ENCODE measurements at places on chromosomes 5 and 9.

DNA sequence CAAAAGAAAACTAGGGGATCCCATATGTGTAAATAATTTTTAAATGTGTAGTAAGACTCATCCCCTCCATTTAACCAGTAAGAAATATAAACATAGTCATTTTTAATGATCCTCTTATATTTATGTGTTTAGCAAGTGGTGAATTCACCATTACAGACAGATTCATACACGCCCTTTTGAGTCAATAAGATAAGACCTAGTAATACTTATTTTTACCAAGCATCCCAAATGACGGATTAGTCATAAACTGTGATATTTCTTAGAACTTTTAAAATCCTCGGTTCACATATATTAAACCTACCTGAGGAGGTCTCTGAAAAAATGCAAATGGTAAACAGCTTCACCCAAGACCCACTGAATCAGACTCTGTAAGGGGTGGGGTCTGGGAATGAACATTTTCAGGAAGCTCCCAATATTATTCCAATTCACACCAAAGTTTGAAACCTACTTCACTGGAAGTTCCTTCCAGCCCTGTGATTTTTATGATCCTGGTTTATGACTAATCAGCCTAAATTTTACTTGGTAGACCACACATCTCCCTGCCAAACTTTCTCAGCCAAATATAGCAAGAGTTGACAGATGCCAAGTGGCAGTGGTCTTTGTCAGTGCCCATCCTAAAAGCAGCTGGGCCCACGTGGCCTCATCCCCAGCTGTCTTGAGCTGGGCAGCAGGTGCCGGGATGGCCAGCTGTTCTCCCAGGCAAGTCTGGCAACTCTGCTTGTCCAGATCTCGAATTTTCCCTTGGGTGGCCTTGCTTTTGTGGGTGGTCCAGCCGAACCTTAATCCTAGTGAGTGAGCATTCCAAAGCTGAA lies 559.0 kb upstream of the RGMB start:
- DNase-seq: no peak

DNA sequence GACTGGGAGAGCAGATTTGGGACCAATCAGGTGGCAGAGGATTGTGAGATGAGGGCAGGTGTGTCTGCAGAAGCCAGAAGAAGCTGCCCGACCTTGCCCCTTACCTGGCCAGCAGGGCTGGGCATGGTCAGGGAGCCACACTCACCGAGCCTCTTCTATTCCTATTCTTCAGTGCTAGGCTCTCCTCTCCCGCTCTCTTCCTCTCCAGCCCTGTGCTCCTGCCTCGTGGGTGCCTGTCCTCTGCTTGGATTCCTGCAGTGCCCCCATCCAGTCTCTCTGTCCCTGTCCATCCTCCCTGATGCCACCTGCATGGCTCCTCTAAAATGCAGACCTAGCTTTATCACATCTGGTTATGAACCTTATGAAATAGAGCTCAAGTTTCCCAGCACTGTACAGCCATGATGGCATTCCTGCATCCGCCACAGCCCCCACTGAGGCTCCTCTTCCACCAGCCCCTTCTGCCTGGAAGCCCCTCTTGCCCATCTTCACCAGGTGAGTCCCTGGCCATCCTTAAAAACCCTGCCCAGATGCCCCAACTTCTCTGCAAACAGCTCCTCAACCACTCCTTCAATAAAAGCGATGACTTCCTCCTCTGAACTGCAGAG lies 8.2 kb downstream of the UBE2QL1 start:
- DNase-seq: no peak

DNA sequence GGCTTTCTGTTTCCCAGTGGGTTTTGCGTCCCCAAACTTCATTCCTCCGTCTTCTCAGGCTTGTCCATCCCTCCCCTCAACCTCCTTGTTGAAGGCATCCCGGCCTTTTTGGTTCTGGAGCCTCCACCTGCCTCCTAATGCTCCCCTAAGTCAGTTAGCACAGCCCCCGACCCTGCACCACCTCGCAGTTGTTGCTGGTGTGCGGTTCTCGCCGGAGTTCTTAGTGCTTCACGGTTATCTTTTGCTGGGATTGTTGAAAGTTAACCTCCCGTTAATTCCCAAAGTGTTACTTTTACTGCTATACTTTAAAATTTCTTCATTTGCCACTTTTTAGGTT lies 447 bp downstream of the UBLCP1 start:
- DNase-seq: no peak

DNA sequence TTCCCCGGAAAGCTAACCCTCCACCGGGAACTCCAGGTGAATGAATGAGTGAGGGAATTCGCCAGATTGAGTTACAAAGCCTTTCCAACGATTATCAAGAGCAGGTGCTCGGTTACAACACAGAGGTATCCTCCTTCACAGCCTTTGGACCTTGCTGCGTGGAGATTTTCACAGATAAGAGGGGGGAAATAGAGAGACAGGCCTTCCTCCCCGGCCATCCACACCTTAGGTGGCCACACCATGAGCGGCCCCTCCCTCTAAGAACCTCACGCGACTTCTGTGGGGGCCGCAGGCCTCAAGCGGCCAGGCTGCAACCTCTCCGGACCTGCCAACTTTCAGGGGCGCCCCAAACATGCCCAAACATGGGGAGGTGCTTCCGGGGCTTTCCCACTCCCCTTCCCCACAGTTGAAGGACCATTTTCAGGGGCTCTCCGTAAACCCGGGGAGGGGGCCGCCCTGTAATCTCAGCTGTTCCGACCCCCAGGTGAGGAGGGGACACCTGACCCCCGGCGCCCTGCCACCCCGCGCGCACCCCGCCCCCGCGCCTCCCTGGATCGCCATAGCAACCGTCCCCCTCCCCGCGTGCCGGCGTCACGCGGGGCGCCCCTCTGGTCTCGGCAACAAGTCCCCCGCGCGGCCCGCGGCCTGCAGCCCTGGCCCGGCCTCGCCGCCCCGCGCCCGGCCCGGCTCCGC lies 603 bp downstream of the DENND1A start:
- no peak for DNase-seq

DNA sequence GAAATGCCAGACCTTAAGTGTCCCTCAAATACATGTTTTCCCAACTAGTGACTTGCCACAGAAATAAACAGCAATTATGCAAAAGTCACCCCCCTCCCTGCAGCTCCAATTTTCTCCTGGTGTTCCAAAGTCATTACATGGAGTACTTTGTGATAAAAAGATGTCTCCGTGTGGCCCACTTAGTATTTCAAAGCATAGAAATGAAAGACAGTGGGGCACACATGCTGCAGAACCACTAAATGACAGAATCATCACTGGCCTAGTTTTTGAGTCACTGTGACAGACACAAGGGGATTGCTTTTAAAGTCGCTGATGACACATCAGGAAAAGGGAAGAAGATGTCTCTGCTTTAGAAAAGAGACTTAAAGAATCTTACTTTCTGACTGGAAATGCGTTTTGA lies 323.4 kb downstream of the PSAT1 start:
- no peak for DNase-seq

GRCh38 chr5:13945271-13945670 lies 783 bp upstream of the DNAH5 start:
- DNase-seq: no peak

DNA sequence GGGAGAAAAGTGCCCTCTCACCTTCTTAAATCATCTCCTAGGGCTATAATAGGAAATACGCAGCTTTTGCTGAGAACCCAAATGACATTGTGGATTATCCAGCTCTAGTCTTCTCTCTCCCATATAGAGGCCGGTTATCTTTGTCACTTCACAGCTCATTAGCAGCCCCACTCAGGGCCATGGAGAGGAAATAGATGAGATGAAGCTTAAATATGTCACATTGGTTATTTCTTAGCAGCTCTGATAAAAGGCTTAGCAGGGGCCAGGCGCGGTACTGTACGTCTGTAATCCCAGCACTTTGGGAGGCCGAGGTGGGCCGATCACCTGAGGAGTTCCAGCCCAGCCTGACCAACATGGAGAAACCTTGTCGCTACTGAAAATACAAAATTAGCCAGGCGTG lies 90.0 kb downstream of the GHR start:
- no peak for DNase-seq

DNA sequence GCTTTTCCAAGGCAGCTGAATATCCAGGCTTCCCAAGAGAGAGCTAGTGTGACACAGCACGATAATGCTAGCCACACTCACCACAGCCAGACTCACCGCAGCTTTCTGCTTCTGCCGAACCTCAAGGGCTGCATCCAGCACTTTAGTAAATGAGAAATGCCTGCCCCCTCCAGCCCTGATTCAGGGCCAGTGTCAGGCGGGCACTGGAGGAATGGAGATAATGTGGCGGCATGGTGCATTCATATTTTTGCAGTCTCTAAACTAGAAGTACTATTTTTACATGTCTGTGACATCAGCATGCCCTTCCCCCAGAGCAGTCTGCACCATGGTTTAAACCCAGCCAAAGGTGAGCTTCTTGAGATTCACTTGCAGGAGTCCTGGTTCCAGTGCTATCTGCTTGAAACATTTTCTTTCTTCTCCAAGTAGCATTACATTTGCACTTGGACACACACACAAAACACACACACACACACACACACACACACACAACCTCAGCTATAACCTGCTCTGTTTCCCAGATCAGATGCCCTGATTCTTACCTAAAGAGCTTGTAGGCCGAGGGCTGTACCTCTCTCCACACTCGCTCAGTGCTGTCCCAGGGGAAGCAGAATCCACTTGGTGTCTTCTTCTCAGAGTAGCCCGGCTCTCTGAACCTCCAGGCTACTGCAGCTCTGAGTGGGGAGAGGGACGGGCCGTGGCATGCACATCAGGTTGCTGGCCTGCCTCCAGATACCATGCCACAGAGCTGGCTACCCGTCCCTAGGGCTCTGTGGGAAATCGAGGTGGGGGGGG lies at the start of gene FGF1:
Gene FGF1, minus strand, starts transcription at position 673 of the 792 bp plus-strand sequence. CDS start 71,963 bp downstream, outside the sequence.
- DNase-seq: no peak

- no peak for DNase-seq
Observed at GRCh38 chr9:95648225-95648624, 131.5 kb upstream of the PTCH1 start.

- no peak for DNase-seq
Observed at GRCh38 chr5:17227868-17228267, 10.4 kb downstream of the BASP1 start.

- DNase-seq: no peak
Observed at GRCh38 chr5:133863857-133864585, 104.4 kb downstream of the C5orf15 start.

DNA sequence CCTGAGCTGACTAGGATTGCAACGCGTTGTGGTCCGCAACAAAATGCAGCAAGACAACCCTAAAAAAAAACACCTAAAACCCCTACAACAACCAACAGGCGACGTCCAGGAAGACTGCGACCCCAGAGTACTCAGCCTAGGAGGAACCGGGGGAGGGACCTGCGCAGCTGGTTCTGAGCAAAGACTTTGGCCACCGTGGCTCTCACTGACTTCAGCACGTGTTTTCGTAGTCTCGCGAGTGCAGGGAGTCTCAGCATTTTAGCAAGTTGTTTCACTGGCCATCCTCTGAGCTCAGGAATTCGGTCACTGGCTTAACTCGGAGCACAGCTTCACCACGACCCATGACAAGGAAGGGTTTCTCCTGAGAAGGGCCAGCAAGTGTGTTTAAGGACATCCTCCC lies 8.6 kb upstream of the ZDHHC11 start:
- no peak for DNase-seq

Data from SIG-M5 (cell line).